GM04503 (cell line): ENCODE measurements at places on chromosomes 16 and 17.

DNA sequence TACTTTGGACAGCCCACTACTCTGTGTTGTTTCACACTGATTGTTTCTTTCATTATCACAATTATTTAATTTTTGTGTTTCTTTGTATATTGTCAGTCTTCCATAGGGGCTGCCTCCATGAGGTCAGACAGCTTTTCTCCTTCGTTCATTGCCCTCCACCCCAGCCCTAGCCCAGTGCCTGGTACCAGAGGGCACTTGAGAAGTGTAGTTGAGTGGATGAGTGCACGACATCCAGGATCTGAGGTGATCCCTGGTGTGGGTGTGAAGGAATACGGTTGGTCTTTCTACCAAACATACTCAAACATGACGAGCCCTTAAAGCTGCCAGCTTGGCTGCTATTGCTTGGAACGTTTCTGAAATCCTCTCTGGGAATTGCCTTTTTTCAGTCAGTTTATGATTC is 37.9 kb downstream of the DHRS7B start:
- DNase-seq = no peak

DNA sequence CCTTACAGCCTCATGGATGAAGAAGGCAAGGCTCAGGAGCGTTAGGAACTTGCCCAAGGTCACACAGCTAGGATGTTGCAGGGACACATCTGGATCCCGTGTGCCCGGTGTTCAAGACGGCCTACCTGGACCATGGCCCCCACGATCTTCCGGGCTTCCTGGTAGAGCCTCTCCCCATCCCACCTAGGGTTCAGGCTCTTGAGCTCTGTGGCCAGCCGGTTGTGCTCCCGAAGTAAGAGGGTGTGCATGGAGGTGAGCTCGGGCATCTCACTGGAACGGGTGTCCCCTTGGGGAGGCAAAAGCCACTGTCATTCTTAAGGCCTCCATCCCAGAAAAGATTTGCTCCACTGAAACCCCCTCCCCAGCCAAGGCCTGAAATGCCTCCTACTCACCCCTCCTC is 5.3 kb downstream of the MPO start:
- DNase-seq = no peak

GRCh38 chr17:78979780-78980623 is at the start of gene LGALS3BP:
Gene LGALS3BP, minus strand, starts transcription at chr17:78979923. Its CDS starts 2,732 bp downstream, at chr17:78977191.
- no peak for DNase-seq

DNA sequence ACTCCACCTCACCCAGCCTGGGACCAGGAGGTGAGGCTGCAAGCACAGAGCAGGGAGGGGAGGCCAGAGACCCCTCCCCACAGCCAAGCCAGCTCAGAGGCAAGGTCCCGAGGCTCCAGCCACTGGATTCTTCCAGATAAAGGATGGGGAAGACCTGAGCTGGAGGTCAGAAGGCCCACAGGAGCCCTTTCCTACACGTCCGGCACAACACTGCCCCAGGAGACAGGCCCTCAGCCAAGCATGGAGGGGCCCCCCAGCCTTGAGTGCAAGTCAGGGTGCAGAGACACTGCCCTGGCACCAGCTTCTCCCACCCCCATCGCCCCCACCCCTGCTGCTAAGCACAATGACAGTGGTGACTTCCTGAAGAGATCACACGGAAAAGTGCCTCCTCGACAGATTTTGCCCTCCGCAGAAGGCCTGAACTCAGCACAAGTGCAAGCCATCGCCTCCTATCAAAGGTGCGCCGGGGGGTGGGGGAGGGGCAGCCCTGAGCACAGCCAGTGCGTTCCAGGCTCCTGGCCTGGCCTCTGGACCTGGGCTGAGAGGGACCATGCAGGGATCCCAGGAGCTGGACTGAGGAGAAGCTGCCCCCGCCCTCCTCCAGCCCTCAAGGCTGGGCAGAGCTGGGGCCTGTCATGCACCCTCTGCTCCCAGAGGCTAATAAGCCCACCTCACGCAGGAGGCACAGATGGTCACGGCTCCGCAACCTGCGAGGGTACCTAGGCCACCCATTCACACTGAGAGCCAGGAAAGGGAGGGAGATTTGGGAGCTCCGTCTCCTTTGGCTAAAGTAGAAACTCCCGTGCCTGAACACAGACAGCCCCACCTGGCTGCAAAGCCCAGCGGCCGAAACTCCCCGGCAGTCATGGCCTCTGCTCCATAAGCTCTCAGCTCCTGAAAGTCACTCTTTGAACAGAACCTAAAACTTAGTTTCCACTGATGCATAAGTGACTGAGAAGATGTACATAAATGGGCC is 2.7 kb downstream of the MAFG start:
- DNase-seq = no peak

- no peak for DNase-seq
These were observed 4.1 kb upstream of the TBX2 start for GRCh38 chr17:61395409-61395982.

DNA sequence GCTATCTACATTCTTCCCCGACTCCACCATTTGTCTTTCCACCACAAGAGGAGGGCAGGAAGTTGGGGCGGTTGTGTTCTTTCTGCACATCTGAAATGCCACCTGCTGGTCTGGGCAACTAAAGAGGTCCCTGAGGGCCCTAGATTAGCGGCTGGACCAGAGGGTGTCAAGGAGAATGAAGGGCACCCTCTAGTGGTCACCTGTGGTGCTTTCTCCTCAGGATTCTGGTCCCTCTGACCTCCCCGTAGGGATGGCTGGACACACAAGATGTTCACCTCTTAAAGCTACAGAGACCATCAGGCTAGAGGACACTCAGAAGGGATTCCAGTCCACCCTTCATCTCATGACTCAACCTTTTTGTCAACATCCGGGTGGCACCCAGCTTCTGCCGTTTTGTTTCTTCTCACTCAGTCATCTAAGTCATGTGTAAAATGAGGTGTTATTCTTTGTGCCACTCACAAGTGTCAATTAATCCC is 2.9 kb upstream of the SCIMP start:
- DNase-seq = no peak

DNA sequence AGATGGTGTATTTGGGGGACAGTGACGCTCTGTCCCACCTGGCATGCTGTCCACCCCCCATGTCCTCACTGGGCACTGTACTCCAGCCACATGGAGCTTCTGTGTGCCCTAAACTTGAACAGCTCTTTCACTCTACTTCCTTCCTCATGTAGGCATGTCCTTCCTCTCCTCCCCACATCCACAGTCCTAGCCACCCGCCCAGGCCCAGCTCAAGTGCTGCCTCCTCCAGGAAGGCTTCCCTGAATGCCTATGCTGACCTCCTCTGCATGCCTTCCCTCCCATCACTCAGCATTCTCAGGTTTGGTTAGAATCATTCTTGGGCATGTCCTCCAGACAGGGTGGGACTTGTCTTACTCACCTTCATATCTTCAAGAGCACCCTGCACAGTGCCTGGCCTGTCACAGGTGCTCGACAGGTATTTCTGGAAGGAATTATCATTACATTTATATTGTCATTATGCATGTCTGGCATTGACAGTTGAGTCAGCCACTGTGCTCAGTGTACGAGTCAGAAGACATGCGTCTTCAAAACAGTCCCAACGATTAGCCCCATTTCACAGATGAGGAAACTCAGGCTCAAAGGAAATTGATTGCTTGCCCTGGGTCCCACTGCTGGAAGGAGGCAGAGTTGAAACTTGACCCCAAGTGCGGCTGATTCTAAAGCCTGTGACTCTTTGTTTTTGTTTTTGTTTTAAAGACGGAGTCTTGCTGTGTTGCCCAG is 42.1 kb upstream of the TOB1 start:
- no peak for DNase-seq

- DNase-seq = no peak
These were observed 42.0 kb downstream of the MGAT5B start for GRCh38 chr17:76909971-76910760.

DNA sequence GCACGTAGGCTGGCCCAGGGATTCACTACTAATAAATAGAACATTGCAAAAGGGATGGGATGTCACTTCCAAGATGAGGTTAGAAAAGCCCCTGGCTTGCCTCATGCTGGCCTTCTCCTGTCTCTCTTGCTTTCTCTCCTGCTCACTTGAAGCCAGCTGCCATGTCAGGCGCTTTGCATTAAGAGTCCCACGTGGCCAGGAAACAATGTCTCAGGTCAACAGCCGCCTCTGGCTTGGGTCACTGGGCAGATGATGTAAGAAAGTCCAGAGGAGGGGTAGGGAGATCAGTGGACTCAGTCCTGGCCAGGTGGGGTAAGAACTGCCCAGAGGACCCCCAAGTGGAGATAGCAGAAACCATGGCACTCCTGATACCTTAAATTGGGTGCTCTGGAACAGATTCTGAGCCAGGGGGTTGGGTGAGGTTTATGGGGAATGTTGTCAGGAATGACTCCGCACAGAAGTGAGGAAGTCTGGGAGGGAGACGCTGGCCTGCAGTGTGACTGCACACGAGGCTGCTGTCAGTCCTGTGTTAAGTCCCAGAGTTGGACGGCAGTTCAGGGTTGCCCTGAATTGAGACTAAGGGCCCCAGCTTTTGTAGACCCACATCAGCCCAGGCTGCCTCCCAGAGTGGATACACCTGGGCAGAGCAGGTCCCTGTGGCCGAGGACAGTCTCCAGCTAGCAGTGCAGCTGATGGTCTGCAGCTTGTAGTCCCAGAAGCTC is 17.7 kb downstream of the C16orf82 start:
- no peak for DNase-seq

- DNase-seq = no peak
These were observed 8.7 kb downstream of the CLUAP1 start for GRCh38 chr16:3509470-3509928.
